ENCODE measurements at places on chromosomes 5 and 9.

DNA sequence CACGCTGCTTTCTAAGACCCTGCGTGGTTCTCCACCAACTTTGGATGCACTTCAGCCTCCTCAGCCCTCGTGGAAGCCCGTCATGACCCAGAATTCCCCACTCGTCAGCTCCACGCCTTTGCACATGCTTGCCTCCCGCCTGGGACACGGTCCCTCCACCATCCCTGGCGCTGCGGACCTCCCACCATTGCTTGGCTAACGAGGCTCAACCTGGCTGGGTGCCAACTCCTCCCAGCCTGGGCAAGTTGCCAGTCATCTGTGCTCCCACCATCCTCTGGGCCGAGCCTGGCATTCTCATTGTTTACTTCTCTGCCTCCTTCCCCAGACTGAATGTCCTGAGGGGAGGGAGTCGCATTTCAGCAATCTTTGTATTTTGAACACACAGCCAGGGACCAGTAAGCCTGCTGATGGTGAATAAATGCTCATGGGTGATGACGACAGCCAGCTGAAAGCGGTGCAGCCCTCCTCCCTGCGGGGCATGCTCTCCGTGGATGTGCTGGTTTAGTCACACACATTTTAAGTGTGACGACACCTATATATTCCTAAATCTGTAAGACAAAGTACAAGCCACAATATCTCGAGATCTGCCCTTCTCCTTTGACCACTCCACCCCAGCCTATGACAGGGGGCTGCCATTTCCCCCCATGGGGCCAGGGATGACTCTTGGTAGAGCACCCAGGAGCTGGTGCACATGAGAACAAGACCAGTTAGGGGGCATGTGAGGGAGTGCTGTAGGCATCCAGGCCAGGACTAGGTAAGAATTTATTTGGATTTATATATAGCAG is 37.6 kb downstream of the ANKRD33B start:
- no peak for DNase-seq

DNA sequence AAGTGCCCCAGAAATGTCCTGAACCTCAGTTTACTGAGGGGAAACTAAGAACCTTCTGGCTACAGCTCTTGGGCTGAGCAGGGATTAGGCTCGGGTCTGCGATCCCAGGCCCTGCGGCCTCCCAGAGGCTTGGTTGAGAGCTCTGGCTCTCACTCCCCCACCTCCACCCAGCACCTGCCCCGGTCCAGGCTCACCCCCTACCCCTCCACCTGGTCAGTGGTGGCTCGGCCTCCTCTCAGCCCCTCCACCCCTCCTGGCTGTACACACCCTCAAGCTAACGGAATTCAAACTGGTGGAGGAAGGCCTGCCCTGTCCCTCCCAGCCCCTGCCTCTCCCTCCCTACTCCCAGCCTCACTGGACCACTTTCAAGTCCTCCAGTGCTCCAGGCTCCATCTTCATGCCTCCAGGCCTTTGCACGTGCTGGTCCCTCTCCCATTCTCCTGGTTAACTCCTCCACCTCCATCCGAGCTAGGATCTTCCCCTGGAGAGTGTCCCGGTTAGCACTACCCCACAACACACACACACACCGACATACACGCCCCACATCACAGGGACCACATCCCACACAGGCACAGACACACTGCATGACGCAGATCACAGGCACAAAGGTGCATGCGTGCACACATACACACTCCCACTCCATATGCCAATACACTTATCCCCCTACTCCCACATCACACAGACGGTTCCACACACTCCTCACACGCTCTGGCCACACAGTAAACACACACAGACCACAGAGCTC is 130.9 kb downstream of the C9orf50 start:
- DNase-seq, result no peak

DNA sequence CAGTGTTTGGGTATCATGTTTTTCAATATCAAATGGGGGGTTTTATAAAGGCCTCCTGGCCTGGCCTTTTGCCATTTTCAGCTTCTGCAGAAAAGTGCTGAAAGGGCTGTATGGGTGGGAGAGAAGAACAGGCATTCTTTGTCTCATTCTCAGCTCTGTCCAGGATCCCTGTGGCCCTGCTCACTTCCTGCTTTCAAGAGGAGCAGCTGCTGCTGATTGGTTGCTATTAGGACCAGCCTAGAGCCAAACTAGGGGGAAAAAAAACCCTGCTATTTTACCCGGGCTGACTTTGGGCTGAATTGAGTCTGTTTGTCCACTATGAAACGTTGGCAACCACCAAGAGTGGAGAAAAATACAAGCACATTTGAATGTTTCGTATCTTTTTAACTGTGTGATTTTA is 117.1 kb downstream of the CMYA5 start:
- DNase-seq, result peak; percentile 20

DNA sequence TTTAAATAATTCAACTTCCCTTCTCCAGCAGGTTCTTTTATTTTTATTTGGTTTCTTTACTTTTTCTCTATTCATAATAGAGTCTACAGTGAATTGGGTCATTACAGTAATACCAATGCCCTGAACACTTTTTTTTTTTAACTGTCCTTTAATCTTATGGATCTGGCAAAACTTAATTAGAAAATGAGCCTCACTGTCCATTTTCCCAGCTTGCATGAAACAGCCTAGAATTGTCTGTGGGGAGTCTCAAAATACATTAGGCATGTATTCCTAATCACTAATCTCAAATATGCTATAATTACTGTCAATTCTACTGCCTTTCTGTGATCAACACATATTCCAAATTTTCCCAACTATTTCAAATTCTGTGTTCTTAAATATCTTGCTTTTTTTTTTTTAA is 406.8 kb downstream of the ANXA1 start:
- DNase-seq, result no peak

DNA sequence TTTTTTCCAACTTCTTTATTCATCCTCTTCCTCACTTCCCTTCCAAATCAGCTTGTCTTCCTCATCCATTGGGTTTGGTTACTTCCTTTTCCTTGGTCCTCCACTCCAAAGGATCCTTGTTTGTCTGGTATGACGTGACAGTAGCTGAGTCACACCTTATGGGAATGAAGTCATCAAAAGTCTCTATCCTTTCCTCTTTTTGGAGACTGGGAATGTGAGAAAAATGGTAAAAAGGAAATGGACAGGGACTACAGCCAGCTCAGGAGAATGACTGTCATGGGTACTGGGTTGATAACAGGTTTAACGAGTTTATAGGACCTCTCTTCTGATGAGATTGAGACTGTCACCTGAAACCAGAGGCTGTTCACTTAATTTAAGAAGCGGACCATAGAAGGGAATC is 76.2 kb upstream of the MYO10 start:
- DNase-seq, result no peak

GRCh38 chr5:102532123-102532522 is 33.3 kb upstream of the SLCO6A1 start:
- DNase-seq, result no peak

- DNase-seq, result no peak
These were observed 103.2 kb downstream of the FSTL4 start for GRCh38 chr5:133508845-133509741.

- DNase-seq, result no peak
These were observed 5.5 kb downstream of the OBP2B start for GRCh38 chr9:133203506-133204075.

- no peak for DNase-seq
These were observed 71.7 kb downstream of the GRIA1 start for GRCh38 chr5:153562189-153562588.

DNA sequence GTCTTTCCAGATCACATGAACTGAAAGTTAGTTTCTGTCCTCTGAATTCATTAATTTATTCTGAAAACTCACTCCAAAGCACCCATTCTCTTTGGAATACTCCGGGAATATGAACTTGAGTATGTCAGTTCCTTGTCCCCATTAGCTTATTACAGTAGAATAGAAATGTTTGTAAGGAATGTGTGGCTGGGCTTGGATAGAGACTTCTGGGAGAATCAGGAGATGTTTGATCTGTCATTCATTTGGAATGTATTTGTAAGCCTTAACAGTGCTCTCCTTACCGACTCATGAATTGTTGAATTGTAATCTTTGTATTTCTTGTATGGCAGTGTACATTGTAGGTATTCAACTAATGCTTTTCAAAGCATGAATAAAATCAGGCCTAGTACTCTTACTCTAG is 548.4 kb downstream of the LRRC70 start:
- DNase-seq, result no peak

DNA sequence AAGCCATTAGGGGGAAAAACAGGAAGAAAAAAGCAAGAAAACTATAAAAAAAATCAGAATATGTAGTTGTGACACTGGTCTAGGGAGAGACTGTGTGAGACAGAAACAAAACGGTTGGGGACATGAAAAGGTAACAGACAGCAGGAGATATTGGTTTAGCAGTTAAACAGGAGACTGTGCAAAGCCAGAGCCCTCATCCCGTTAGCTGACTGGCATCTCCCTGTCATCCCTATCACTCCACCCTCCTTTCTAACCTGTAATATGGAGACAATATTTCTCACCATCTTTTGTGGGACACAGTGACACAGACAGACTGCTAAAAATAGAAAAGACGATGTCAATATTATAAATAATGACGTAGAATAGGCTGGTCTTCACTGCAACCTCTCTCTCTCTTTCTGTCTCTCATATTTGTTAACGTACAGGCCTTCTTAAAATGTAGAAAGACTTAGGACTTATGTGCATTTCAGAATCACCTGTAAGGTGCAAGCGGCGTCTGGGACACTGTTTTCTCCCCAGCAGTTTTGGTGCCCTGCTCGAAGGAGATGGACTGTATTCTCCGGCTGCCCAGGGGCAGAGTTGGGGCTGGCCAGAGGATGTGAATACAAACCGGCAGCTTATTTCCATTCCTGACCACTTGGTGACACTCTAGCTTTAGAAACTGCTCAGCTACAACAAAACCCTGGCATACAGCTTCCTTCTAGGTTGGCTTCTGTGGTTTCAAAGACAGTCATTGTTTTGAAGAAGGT is 190.6 kb downstream of the MAT2B start:
- peak; percentile 74 for DNase-seq

GRCh38 chr5:123344816-123345426 is 78.3 kb downstream of the CEP120 start:
- DNase-seq, result peak; percentile 10

DNA sequence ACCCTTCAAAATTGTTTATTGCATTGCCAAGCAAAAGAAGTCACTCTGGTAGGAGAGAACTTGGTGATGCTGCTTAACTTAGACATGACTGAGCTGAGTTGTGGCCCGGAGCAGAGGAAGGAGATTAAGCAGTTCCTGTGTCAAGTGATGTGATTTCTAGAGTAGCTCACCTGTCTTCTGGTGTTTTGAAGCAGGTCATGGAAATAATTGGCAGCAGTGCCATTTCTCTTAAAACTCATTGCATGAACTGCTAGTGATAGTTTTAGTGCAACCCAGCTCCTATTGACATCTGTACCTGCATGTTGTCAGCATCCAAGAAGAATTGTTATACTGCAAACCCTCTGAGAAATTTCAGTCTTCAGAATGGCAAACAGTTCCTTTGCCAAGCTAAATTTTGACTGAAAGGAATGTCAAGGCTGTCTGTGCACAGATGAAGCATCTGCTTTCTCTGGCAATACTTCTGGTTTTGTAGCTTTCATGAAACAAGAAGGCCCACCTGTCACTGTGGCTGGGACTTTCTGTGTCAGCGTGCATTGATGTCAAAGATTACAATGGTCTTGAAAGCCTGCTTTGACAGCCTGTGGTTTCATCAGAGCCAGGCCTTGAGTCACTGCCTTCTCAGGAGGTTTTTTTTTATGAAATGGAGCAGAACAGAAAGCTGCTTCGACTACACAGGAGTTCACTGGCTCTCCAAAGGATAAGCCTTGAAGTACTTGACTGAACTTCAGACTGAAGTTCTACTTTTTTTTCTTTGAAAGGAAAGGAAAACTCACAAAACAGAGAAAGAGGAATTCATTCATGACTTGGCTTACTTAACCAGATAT is 90.6 kb downstream of the RALGPS1 start:
- peak; percentile 36 for DNase-seq

- DNase-seq, result no peak
These were observed 100.3 kb downstream of the AOPEP start for GRCh38 chr9:94826644-94827410.

DNA sequence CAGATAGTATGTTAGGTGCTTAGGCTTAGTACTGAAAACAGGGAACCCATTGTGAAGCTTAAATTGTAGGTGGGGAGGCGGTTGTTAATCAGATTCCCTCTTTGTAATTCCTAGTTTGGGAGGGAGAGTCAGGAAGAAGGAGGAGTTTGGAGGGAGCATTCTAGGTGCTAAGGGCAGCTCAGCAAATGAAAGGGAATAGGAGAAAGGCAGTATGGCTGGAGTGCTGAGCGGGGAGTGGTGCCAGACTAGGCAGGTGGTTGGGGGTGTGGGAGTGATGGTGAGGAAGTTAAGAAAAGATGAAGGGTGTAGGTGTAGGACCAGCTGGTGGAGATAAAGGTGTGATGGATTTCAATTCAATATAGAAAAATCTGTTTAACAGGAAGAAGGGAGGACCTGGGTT is 11.1 kb upstream of the GARNL3 start:
- DNase-seq, result no peak

DNA sequence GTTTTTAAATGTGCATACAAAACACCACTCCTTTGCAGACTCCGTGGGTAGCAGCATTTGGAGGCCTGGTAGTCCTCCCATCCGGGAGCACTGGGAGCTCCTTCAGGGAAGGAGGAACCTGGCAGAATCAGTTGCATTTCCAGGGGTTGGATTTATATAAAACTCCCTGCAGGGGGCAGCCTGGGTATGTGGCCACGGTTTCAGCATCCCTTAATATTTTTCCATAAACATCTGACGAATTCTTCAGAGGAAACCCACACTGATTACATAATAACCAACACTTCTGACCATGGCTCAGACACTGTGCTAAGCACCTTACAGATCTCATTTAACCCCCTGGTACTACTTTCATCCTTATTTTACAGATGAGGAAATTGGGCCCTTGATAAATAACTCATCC is 6.1 kb upstream of the AFAP1L1 start:
- peak; percentile 44 for DNase-seq

GRCh38 chr5:132756542-132756941 is 9.3 kb downstream of the CCNI2 start:
- DNase-seq, result no peak

GRCh38 chr5:28249771-28250415 is 1211.5 kb upstream of the CDH9 start:
- no peak for DNase-seq

DNA sequence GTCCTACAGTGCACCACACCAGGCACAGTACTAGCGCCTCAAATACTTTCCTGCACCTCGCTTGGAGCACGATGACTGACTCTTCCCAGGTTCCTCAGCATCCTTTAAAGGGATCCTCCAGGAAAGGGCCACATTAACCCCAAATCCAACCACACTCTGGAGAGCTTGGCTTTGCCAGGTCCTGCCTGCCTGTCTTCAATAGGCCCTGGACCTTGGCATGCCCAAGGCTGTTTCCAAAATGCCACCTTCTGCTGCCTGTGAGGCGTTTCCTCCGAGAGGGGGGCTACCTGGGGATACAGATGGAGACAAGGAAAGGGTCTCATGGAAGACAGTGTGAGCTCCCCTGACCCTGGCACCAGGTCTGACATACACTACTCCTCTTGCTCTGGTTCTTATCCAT is 169.9 kb downstream of the DAB2IP start:
- no peak for DNase-seq

DNA sequence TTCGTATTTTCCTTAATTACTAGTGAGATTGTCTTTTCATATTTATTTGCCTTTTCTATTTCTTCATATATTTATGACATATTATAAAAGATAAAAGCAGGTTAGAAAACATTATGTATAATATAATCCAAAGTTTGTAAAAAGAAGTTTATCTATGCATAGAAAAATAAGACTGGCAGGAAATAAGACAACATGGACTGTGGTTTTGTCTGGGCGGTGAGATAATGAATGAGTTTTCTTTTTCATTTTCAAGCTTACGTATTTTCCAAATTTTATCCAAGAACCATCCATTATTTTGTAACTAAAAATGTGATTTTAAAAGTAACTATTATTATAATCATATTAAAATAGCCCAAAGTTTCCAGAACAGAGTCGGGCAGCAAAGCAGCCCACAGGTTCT is 109.8 kb upstream of the MVB12B start:
- DNase-seq, result no peak

- no peak for DNase-seq
These were observed 176.4 kb downstream of the FGF18 start for GRCh38 chr5:171595801-171596231.
